ENCODE measurements at places on chromosomes 3 and 15.

GRCh38 chr3:107013641-107014040, 363.6 kb upstream of the CCDC54 start:
- DNase-seq: no peak

- DNase-seq: no peak
Measured at GRCh38 chr3:24201301-24201700, 256.2 kb downstream of the NR1D2 start.

DNA sequence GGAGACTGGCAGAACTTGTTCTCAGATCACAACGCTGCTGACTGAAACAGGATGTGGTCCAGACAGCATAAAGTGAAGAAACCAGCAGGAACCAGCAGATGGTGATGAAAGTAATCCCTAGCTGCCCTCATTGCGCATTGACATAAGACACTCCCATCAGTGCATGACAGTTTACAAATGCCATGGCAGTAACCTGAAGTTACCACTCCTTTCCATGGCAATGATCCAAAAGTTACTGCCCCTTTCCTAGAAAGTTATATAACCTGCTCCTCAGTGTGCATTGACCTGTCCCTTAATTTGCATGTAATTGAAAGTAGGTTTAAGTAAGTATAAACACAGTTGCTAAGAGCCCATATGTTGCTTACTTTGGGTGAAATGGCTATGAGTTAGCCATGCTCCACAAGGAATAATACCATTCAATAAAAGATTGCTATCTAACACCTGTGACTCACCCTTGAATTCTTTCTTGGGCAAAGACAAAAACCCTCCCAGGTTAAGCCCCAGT, 149.1 kb upstream of the CD96 start:
- no peak for DNase-seq

DNA sequence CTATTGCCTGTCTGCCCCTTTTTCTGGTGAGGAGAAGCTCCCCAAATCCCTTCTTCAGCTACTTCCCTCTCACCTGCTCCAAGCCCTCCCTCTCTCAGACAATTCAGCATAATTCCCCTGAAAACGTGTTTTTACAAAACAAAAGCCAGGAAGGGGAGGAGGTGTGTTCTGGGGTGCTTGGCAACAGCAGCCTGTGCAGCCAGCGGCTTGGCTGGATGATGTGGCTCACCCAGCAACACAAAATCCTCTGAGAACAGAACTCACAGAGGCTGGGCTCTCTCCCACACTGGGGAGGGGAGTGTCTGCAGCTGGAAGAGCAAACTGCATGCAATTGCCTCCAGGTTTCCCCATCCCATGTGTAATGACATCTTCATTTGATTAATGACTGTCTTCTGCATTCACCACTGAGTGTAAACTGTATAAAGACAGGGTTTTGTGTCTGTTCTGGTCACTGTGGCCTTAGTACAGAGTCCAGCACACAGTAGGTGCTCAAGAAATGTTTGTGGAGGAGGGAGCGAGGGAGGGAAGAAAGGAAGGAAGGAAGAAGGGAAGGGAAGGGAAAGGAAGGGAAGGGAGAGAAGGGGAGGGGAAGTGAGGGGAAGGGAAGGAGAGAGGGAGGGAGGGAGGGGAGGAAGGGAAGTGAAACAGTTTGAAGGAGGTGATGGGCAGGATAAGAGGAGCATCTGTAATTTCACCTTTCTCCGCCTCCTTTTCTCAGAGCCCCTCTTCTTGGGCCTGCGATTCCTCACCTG, 70.1 kb upstream of the GLCE start:
- no peak for DNase-seq

DNA sequence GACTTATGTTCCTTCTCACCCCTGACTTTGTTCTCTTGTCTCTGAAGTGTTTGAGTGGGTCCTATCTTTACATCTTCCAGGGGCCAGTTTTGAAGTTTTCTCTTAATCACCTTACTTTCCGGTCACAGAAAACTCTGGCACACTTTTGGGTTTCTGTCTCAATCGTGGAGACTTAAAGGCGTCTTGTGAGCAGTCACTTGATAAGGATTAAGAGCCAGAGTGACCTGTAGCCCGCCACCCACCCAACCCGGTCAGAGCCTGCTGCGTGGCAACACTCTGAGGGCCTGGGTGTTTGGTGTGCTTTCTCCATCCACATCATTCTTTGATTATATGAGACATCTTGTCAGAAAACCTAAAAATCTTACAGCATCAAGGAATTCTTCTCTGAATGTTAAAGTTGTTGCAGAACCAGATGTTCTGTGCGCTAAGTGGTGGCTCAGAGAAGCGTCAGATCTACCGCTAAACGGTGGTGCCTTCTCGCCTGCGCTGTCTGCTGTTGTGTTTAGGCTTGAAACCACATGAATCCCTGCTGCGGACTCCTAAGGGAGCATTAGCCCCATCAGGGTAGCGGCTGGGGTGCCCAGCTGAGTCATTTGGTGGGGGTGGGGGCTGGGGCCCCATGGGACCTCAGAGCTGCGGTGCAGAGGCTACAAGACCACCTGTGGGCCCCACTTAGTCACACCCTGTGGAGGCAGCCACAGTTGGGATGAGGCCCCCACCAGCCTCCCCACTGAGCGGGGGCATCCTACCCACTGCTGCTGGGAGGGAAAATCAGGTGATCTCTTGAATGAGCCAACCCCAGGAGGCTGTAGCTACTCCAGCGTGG, 158.7 kb upstream of the BHLHE40 start:
- DNase-seq: no peak

DNA sequence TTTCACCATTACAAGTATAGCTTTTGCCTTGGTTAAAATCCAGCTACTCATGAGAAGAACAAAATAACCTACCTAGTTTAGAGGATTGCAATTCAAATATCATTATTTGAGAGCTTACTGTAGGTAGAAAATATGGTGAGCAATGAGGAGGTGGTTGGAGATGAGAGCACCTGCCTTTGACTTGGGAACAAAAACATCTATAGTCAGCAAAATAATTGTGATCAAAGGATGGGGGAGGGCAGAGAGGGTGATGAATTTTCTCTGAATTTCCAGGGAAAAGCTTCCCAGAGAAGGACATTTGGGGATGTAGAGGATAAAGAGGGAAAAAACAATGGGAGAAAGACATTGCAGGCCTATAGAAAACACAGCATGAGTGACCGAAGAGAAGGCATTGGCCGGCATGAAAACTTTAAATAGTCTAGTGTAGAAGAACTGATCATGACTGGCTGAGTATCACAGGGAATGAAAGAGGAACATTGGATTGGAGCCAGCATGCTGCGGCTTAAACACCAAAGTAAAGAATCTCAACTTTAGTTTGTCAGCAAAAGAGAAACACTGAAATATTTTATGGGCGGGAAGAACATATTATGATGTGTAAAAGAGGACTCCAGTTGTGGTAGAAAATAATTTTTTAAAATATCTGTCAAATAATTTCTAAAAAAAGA, 581.3 kb downstream of the UNC13C start:
- no peak for DNase-seq

DNA sequence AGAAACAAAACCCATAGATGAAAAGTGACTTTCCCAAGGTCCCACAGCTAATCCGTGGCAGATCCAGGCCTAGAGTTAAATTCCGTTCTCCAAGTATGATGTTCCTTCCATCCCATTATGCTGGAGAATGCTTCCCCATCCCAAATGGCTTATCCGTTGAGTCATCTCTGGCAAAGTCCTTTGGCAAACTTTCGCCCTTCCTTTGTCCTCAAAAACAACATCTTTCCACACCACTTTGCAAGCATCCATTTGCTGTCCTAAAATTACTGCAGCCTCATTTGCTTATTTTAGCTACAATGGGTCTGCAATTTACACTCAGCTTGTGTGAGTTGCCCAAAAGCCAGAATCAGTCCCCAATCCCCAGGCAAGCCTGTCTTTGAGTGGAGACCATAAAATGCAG, 304.0 kb upstream of the TLE3 start:
- DNase-seq: no peak

GRCh38 chr15:74206801-74207281, 4.3 kb upstream of the STRA6 start:
- no peak for DNase-seq

DNA sequence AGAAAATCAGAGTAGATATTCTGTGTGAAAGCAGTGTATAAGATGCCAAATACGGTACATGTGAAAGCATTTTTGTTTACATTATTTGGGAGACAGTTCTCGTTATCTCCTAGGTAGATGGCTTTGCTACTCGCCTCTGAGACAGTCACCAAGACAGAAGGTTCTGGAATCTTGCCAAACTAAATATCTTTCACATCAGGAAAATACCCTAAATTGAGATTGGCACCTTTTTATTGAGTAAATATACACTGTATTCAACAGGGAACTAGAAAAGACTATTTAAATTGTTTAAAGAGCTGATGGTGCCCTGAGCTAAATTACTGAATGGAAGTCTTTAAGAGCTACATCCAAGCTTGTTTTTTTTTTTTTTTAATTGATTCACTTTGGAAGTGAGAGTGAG, 3.4 kb downstream of the FGD5 start:
- no peak for DNase-seq

GRCh38 chr3:196563721-196564225, 4.6 kb downstream of the WDR53 start:
- no peak for DNase-seq

DNA sequence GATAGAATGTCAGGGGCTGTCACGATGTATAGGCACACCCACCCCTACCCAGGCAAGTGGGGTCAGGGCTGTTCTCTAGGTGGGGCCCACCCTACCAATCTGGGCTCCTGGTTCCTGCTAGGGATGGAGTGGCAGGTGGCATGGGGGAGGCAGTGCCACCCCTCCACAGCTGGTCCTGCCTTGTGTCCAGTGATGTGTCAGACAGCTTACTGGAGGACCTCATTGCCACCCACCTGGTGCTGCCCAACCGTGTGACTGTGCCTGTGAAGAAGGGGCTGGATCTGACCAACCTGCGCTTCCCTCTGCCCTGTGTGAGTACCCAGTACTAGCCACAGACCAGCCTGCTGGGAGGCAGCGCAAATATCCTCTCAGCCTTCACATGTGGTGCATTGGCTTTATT, 27.5 kb downstream of the ESYT3 start:
- no peak for DNase-seq

GRCh38 chr15:93566762-93567161, 477.8 kb upstream of the RGMA start:
- DNase-seq: no peak

DNA sequence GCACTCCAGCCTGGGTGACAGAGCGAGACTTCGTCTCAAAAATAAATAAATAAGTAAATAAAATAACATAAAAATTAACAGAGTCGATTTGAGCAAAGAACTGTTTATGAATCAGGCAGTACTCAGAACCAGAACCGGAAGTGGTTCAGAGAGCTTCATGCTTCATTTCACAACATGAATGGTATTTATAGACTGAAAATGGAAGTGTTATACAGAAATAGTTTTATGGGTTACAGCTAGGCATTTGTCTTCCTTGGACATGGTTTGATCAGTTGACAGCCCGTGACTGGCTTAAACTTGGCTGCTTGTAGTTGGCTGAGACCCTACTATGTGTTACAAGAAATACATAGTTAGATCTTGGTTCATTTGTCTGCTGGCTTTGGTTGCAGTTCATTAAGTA, 216.0 kb upstream of the MCTP2 start:
- no peak for DNase-seq

DNA sequence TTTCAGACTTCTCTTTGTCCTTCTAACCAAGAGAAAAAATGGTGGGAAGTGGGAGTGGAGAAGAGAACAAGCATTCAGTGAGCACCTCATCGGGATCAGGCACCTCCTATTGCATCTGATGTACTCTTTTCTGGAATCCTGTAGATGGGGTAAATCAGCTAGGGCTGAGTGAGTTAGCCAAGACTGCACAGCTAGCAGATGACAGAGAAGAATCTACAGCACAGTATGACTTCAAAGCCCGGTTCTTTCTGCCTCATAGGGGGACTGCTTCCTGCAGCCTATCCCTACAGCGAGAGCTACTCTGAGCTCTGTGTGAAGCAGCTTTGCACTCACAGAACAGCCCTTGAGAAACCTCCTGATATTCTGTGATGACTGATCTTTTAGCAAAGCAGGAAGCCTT, 275.2 kb upstream of the MEIS2 start:
- DNase-seq: no peak

DNA sequence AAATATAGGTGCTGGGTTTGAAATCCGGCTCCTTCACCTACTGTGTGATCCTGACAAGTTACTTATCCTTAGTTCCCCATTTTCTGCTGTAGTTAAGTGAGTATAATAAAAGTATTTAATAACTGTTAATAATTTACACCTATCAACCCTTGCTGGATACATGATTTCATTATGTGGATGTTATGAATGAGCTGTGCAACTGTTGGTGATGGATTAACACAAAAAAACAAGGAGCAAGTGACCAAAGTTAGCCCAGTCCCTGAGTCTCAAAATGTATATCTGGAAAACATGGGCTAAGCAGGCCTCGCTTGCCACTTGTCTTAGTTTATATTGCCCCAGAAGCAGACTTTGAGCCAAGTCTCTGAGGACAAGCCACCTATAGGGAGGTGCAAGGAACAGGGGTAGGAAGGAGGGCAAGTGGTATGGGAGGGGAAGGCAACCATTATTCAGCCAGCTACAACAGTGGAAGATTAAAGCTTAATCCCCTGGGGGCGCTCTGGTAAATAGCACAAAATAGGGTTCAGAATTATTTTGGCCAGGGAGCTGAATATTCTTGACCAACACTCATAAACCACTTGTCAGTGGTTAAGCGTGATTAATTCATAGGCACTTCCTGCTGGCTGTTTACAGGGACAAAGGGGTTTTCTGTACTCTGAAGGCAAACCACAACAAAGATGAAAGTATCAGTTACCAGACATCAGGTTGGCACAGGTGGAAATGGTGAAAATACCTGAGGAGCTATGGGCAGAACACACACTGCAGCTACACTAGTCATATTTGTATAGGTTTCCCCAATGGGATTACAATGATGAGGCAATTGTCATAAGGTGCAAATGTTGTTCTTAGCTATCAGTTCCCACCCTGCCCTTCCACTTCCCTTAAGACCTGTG, 76.2 kb downstream of the TRIM42 start:
- no peak for DNase-seq

DNA sequence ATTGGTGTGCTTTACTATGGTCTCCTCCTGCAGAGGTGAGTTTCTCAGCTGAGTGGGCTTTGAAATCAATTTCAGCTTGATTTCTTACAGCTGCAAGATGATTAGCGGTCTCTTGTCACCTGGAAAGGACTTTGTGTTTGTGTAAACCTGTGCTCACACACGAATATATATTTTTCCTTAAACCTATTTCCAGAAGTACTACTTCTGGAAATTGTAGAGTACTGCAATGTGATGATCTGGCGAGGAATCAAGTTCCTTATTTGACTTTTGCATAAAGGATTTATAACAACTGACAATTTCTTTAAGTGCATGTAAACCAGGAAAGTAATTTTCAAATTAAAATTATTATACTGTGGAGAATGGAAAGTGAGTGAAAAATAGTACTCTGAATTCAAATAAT, 2.1 kb downstream of the MCTP2 start:
- no peak for DNase-seq

DNA sequence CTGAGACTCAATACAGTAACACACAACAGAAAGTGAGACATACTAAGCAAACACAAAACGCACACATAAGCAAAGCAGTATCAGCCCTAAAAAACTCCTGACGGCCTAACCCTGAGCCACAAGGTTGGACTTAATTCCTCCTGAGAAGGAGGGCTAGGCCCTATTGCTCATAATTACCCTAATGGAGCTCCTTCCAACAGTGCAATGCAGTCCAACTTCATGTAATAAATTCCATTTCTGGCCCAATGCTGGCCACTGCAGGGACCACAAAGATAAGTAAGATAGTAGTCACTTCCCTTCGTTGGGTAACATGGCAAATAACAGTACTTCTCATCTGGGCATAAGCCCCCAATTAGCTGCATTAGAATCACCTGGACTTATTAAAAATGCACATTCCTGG, 4.2 kb downstream of the VPS39 start:
- DNase-seq: no peak
